ENCODE measurements at places on chromosomes 12 and 14.

DNA sequence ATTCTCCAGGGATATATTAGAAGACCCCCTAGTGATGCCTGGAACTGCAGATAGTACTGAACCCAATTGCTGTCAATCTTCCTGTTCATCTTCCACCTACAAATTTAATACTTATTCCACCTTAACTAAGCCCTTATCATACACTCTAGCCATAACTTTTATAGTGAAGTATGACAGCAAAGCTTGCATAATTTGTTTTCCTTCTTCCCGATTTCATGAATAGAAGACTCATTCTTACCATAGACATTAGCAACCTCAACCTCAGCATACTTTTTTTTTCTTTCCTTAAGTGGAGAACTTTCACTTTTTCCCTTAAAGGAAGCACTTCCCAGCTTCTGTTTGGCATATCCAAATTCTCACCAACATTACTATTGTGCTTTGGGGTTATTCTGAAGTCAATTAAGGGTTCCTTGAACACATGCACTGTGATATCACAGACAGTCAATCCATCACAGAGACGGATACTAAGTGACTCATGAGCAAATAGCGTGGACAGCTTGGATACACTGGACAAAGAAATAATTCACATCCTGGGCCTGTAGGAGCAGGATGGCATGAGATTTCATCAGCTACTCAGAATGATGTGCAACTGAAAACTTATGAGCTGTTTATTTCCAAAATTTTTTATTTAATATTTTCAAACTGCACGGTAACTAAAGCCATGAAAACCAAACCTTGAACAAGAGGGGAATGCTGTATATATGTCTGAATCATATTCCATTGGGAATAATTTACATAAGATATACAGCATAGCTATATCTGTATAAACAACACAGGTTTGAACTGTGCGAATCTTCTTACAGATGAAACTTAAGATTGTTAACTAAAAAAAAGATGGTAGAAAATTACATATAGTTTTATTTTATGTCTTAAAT is 63.9 kb downstream of the SYT1 start:
- DNase-seq: no peak

GRCh38 chr14:22772725-22773124 is 6.2 kb downstream of the OXA1L start:
- DNase-seq: no peak

DNA sequence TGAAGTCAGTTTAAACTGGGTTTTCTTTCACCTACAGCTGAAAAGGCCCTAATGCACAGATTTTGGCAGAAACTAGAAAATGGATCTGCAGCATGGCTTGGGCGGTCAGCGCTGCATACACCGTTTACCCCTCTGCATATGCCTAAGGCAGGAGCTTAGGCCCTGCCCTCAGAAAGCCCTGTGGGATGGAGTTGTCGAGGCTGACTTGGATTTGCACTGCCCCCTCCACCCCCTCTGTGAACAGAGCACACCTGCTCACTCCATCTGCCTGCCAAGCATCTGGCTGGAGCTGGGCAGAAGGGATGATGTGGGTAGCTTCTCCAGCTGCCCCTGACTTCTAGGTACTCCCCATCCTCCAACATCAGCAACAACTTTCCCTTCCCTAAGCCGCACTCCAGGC is 41.9 kb downstream of the TTC7B start:
- no peak for DNase-seq

GRCh38 chr12:89568484-89568883 is 42.6 kb upstream of the POC1B start:
- no peak for DNase-seq

GRCh38 chr12:67698672-67699581 is 50.4 kb downstream of the DYRK2 start:
- no peak for DNase-seq

GRCh38 chr14:86787717-86788116 is 1205.3 kb downstream of the GALC start:
- DNase-seq: no peak

DNA sequence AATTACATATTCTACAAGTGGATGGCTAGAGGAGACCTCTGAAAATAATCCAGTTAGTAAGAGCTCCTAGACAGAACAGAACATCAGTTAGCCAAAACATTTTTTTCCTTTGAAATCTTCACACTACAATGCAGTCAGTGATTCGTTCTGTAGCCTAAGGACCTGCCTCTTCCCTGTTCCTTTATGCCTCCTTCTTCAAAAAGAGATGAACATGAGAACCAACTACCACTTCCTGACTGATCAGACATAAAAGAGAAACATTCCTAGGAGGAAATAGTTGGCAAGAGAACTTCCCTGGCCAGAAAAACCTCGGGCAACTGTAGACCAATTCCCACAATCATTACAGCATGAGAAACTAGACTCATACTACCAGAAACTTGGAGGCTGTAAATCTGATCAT is 29.4 kb downstream of the ITPR2 start:
- no peak for DNase-seq

DNA sequence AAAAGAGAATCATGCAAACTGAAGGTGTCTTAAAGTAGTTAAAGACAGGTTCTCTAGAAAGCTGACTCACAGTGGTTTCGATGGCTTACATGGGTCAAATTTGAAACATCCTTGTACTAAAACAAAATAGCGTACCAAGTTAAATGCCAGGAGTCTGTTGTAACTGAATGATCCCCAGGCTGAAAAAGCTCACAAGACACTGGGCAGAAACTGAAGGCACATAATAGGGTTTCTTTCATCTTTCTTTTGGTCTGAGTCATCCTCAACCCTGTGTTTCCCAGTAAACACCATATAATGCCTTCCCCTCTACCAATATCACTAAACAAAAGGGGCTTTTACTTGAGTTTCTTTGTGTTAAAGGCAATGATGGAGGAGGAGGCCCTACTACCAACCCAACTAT is 12.8 kb downstream of the ZFYVE1 start:
- no peak for DNase-seq

DNA sequence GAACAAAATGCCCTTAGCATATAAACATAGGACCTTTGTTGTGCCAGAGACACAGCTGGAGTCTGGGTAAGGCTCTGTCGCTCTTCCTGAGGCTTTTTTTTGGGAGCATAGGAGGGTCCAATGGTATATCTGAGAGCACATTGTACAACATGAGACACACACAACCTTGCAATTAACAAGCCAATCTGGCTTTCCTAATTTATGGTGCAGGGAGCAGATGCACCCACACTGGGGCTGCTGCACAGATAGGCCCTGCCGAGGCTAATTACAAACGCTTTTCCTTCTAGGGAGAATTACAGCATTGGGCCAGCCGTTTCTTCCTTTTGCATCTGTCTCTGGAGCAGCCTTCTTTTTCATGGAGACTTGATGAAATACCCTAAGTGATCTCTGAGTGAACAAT is 75.0 kb upstream of the OVCH1 start:
- DNase-seq: no peak

DNA sequence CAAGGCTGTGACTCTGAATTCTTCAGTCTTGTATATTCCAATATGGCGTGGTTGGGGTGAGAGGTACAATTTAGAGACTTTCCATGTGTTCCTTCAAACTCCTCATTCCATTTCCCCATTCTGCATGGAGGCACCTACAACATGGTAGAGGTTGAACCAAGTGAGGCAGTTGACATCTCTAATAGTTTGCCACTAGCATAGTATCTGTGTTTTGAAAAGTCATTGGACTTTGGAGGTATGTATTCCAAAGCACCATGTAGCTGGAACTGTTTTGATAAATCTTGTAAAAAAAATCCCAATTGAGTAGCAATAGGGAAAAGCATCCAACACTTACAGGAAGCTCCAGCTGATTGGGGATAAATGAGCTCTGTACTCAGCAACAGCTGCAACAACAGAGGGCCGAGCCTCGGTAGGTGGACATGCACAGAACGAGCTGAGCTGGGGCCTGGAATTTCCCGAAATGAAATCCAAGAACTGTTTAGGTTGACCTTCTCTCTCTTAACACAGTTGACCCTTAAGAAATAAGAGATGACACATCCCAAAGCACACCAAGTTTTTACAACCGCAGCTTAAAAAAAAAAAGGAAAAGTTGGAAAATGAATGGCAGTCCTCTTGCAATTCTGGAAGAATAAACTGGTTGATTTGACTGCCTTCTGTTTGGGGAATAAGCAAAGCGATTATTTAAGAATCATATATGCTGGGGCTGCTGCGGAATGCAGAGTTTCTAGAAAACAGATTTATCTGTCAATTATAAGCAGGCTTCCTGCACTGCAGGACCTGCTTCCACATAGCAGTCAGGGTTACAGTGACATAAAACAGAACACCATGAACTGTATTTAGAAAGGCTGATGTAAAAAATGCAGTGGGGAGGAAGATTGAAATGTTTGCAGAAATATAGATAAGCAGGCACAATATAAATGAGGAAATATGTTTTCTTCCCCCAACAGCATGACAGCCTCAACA is 194.6 kb upstream of the KRR1 start:
- DNase-seq: no peak

DNA sequence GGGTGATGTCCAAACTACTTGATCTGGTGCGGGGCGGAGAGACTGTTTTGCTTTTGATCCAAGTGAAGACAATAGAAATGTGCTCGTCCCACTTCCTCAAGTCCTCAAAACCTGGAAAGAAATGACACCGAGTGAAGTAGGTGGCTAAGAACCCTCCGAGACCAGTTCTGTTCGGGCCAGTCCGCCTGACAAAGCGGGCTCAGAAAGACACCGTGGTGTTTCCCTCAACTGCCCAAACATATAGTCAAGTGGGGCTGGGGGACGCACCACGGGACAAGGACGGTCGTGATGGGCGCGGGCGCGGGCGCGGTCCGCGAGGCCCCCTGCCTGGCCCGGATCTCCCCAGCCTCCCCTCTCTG is 1.6 kb downstream of the PHLDA1 start:
- no peak for DNase-seq

DNA sequence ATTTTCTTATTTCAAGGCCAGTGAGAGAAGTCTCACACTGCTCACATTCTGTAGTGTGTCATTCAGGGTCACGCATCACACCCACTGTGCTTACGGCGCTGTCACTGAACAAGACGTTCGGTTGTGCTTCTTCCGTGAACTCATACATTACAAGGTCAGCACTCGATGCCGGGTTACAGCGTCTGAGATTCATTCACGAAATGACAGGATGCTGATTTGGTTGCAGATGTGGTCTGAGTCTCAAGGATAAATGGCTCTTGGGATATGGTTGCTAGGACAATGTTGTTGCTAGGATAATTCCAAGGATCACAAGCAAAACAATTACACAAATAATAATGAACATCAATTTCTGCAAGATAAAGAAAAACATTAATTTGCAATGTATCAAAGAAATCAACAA is 47.4 kb downstream of the STX2 start:
- no peak for DNase-seq

DNA sequence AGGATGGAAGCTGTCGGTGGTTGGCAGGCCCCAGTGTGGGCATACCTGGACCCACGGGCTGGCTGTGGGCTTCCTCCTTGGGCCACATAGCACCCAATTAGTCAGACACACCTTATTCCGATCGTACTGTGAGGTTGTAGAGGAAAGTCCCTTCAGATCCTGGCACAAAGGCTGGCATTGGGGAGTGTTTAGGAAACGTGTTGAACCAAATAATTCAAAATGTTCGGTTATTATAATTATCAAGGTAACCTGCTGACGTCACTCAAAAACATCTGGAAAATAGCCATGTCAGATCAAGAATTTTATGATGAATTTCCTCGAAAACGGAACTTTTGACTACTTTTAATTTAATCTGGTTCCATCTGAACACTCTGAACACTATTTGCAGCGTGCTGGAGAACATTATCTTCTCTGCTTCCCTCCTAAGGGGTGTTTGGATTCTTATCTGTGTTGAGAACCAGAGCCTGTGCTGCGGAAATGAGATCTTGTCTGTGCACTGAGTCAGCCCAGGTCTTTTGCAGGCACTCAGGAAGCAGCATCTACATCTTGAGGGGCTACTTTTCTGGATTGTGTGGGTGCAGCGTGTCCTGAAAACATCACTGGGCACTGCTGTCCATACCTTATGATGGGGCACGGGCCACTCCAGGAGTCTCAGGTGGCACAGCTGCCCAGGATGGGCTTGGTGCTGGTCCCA is 100.3 kb downstream of the SLC25A47 start:
- no peak for DNase-seq

DNA sequence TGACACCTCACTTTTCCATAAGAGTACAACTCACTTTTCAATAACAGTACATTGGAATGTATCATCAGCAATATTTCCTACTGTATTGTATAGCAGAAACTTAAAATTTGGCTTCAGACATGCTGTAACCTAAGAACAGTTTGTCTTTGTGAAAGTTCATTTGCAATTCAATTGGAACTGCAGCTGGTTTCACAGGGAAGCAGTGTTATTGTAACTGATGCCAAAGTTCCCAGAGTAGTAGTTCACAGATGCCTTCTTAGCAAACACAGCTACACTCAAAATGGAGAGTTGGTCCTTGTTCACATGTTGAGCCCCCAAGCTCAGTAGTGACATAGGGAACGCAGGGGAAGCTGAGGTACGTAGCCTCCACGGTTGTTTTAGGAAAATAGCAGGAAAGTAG is 23.3 kb downstream of the PPP1R36 start:
- no peak for DNase-seq

- DNase-seq: peak; percentile 64
Measured at GRCh38 chr14:95303552-95303951, 16.2 kb downstream of the CLMN start.

DNA sequence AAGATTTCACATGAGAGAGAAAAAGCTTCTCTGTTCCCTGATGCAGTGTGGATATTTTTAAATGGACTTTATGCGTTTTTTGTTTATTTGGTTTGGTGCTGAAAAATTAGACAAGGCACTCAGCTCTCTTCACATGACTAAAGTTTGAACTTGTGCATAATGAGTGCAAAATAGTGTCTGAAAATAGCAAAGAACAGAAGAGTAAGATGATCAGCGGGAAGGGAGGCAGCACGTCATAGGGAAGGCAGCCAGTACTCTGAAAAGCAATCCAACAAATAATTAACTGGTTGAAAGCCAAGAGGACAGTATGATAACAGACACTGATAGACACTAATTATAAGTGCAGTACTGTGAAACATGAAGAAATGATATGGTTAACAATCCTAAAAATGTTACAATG is 46.6 kb upstream of the CDKN3 start:
- DNase-seq: no peak

GRCh38 chr12:402029-402389 is 565 bp downstream of the CCDC77 start:
- DNase-seq: no peak

All from posterior cingulate gyrus (tissue), 11 donors.